ENCODE measurements at places on chromosomes 16 and 17.

DNA sequence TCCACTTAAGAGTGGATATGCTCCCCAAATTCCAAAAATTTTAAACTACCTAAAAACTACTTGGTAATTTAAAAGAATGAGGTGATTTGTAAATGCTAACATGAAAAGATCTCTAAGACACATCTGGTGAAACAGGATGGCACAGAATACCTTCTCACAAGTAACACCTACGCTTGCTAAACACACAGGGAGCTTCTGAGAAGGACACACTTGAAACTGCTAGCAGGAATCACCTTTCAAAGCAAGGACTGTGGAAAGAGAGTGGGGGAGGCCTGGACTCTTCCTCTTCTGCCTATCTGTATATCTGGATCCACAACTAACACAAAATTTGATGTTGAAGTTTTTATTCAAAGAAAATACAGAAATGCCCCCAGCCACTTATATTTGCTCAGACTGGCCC is 52.4 kb downstream of the CYTH1 start:
- DNase-seq: no peak

DNA sequence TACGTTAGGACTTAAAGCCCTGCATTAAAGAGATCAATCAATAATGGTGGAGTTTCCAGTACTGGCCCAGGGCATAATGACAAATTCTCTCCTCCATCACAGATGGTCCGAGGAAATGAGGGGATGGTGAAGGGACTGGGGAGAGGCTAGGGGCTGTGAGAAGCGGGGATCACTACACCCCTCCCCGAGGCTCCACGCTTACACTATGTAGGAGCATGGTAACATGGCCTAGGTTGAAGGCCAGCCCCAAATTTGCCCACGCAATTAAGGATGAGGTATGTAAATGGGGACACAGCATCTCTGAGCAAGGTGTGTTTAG is 8.0 kb upstream of the AKTIP start:
- DNase-seq: no peak

DNA sequence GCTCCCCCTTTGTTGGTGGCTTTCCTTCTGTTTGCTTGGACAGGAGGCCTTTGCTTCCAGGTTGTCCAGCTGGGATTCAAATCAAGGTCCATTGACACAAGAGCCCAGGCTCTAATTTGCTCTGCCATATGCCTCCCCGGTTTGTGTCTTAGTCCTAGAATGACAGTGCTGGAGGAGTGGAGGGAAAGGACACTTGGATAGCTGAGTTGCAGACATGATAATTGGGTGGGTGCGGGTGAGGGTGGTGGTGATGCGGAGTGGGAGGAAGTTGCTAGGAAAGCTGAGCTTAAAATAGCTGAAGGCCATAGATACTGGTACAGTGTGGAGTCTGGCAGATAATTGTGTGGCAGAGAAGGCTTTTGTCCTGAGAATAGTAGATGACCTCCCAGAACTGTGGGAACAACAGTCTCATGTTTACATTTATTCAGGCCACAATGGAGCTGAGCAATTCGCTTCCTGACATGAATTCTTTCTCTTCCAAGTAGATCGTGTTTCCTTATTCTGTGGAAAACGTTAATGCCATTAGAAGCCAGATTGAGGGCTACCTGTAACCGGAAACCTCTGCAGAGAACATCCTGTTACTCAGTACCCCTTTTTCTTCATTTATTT is 23.8 kb downstream of the SEC14L1 start:
- no peak for DNase-seq

DNA sequence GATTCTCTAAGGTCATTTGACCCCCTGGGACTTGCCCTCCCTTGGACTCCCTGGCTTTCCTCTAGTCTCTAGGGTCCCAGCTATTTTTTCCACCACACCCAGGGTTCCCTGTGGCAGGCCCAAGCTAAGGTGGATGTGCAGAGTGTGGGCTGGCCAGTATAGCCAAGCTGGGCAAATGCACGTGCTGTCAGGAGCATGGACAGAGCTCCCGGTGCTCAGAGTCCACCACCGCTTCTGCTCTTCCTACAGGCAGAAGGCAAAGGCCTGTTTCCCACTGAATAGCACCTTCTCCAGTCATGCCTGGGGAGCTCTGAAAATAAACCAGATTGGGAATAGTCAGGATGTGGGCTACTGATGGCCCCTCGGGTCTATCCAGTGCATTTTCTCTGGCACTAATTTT is 53.3 kb downstream of the GNAO1 start:
- DNase-seq: no peak

DNA sequence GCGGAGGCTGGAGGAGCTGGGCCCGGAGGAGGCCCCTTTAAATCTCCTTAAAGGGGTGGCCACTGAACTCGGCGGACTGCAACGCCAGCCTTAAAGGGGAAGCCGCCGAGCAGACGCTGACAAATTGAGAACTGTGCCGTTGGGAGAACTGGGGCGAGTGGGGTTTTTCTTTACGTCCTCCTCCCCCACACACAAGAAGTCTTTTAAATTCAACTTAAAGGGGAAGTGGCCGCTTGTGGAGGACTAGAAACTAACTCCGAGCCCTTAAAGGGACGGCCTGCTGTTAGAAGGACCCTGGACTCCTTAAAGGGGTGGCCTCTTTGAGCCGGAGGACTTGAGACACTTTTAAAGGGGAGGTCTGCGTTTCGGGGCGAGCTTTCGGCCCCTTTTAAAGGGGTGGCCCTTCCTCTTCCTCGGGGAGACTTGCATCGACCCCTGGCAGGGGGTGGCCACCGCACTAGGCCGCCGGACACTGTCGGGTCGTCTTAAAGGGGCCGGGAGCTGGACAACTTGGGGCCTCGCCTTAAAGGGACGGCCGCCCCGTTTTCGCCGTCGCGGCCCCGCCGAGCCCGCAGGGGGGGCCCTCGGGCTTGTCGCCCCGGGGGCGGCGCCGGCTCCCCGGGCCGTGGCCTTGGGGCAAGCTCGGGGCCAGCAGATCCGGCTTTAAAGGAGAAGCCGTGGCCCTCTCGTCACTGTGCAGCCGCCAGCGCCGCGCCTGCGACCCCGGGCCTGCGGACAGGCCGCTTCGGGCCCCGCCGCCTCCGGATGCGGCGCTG is 688 bp downstream of the FBRS start:
- no peak for DNase-seq

DNA sequence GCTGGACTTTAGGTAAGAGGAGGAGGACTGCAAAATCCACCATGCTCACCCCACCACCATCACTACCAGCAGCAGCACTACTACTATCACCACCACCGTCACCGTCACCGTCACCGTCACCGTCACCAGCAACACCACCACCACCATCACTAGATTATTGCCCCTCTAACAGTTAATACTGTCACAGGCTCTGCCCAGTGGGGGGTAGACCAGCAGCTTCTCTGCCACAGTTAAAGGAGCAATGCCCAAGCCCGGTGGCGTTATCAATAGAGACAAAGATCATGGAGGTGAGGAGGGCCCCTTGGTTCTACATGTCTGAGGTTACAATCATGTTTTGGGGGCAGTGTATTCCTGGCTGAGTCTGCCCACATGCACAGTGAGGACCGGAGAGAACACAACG is 184.4 kb upstream of the DYNLRB2 start:
- DNase-seq: no peak

DNA sequence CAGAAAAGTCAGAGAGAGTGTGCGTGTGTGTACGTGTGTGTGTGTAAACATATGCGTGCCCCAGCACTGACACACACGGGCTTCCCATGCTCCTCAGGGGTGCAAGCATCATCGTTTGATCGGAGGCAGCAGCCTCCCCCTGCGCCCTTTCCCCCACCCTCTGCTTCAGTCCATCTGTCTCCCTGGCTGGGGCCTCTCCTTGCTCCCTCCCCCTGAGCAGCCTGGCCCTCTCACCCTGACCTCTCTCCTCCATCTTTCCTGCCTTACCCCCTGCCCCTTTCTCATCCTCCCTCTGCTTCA is 4.4 kb downstream of the STX1B start:
- DNase-seq: no peak

DNA sequence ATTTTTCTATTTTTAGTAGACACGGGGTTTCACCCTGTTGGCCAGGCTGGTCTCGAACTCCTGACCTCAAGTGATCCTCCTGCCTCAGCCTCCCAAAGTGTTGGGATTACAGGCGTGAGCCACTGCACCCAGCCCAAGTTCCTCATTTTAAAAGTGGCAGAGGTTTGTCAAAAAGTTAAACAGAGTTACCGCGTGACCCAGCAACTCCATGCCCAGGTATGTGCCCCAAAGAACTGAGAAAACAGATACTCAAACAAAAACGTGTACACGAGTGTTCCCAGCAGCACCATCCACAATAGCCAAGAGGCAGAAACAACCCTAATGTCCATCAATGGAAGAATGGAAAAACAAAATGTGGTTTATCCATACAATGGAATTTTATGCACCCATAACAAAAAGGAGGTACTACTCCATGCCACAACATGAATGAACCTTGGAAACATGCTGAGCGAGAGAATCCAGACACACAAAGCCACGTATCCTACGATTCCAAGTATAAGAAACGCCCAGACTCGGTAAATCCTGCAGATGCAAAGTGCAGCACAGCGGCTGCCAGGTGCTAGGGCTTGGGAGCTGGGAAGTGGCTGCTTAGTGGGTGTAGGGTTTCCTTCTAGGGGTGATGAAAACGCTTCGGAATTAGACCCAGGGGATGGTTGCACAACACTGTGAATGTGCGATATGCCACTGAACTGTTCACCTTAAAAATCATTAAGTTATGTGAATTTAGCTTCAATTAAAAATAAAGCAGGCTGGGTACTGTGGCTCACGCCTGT is 24.8 kb downstream of the ADCY9 start:
- DNase-seq: no peak

GRCh38 chr17:34487626-34488025 is 91.8 kb upstream of the TMEM132E start:
- DNase-seq: no peak

All from stimulated activated CD4-positive, alpha-beta T cell treated with anti-CD3 and anti-CD28 coated beads, Interleukin-4, amount 100 ng/mL, for 48 hours (primary cell).